SW480 (cell line): ENCODE measurements at places on chromosomes 1 and 21.

DNA sequence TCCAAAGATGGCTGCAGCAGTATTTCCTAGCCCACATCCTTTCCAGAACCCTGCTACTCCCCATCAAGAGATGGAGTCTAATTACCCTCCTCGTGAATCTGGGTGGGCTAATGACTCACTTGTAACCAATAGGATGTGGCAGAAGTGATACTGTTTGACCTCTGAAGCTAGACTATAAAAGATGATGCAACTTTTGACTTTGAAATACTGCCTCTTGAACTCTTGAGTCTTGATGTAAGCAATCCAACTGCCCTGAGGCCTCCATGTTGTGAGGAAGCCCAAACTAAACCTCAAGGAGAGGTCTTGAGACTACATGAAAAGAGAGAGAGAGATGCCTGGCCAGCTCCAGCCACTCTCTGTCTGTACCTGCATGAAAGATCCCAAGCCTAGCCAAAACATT, 29.5 kb downstream of the LMO4 start:
- DNase-seq: no peak

GRCh38 chr1:167472752-167473521, 45.4 kb downstream of the CD247 start:
- no peak for DNase-seq

GRCh38 chr1:103517380-103518047, 8.0 kb upstream of the RNPC3 start:
- DNase-seq: no peak

- no peak for DNase-seq
Measured at GRCh38 chr1:210342986-210343780, 14.5 kb downstream of the HHAT start.

- no peak for DNase-seq
Measured at GRCh38 chr1:29948581-29948980, 712.3 kb downstream of the PTPRU start.

DNA sequence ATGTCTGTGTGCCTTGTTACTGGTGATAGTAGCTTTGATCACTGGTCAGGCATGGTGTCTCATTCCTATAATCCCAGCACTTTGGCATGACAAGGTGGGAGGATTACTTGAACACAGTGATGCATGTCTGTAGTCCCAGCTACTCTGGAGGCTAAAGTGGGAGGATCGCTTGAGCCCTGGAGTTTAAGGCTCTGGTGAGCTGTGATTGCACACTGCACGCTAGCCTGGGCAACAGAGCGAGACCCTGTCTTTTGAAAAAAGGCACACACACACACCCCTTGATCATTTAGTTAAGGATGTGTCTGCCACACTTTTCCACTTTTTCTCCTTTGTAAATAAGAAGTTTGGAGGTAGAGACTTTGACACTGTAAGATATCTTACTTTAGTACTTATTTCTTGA, 15.1 kb downstream of the MIGA1 start:
- no peak for DNase-seq

- no peak for DNase-seq
Measured at GRCh38 chr1:226979115-226979516, 39.0 kb downstream of the COQ8A start.

DNA sequence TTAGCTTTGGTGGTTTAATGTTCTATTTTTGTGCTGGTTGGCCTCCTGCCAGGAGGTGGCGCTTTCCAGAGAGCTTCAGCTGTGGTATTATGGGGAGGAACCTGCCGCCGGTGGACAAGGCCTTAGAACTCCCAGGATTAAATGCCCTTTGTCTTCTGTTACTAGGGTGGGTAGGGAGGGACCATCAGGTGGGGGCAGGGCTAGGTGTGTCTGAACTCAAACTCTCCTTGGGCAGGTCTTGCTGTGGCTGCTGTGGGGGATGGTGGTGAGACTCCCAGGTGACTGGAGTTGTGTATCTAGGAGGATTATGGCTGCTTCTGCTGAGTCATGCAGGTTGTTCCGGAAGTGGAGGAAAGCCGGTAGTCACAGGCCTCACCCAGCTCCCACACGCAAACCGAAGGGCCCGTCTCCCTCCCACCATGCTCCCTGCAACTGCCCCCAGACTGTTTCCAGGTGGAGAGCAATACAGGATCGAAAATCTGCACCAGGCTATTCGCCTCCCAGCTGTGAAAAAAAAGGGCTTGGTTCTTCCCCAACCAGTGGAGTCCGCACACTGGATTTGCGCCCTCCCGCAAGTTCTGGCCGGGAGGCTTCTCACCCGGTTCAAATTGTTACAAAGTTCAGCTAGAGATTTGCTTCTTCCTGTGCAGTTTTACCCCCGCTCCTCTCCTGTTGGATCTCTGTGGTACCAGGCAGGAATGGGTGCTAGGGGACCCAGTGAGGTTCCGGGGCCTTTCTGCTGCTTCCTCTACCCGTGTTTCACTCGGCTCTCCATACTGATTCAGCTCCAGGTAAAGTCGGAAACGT, 220.5 kb downstream of the CENPF start:
- DNase-seq: no peak

- no peak for DNase-seq
Measured at GRCh38 chr1:94602802-94603625, 61.5 kb upstream of the F3 start.

DNA sequence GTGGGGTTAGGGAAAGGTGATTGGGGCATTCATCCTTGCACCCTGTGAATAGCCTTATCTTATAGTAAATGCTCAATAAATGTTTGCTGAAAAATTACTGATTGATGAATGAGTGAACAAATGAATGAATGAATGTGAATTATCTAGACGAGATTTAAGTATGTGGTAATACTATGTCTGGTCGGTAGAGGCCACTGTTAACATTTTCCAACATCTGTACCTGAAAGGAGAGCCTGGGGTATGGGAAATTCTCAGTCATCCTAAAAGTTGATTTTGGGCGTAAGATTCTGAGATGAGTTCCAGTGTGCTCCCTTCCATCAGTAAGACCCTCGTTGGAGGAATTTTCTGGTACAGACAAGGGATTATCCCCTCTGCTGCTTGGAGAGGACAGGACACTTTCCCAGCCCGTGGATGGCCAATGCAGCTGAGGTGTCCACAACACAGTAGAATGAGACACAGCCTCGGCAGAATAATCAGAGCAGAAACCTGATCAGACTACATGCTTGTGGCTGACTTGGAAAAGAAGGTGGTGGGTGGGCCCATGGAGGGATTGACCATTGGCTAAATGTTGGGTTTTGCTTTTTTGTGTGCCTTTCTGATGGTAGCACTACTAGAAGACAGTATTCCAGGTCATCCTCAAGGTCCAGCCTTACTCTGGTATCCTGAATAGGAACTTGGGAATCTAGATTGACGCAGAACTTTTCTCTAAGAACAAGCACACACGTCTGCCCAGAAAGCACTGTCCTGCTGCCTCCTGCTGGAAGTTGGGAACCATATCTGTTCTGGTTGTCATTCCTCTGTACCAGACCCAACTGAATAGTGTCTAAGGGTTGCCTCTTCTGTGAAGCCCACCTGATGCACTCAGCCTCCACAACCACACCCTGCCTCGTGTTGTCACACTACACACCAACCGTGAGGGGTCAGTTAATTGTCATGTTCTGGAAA, 262.0 kb downstream of the TNR start:
- DNase-seq: peak; percentile 31

DNA sequence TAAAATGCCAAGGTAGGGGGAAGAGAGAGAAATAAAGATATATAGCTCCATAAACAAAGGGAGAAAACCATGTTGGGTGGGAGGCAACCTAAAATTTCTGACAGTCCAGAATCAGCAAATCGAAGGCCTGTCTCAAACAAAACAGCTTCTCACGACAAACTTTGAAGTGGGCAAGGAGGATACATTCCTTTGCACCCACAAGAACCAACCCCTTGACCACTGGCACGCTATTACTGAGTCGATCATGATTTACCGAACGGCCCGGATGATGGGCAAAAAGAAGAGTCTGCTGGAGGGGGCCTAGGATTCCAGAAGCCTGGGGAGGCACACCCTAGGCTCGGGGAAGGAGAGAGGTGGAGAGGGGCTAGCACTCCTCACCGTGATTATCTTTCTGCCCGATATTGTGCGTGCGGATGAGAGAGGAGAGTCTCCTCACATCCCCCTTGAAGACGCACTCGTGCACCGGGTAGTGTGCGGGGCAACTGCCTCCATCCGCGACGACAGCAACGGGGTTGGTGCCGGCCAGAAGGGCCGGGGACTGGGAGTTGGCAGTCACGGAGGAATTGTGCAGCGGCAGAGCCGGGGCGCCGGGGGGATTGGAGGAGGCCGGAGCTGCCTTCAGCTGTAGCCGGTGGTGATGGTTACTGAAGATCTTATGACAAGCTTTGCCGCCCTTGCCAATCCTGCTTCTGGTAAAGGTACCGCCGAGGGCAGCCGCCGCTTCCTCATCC, 756 bp downstream of the ANKRD13C start:
- peak; percentile 86 for DNase-seq

DNA sequence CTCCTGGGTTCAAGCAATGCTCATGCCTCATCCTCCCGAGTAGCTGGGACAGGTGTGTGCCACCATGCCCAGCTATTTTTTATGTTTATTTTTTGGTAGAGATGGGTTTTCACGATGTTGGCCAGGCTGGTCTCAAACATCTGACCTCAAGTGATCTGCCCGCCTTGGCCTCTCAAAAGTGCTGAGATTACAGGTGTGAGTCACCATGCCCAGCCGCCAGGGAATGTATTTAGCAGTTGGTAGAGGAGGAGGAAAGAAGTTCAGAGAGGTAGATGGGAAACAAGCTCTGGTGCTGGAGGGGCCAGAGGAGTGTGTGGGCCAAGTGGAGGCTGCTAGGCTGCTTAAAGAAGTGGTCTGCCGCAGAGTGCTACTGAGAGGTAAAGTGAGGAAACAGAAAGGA, 6.0 kb downstream of the DOP1B start:
- DNase-seq: no peak

DNA sequence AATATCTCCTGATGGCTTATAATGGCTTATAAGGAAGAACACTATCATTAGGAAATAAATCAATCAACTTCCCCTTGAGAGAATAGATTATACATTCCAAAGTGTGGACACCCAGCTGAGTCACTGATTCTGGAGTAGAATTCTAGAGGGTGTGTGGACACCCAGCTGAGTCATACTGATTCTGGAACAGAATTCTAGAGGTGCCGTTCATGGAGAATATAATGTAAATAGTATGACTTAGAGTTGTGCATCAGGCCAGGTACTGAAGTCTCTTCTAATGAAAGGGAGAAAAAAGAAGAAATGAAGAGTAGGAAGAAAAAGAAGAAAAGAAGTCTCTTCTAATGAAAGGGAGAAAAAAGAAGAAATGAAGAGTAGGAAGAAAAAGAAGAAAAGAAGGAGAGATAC, 2.4 kb upstream of the USP33 start:
- DNase-seq: peak; percentile 33

DNA sequence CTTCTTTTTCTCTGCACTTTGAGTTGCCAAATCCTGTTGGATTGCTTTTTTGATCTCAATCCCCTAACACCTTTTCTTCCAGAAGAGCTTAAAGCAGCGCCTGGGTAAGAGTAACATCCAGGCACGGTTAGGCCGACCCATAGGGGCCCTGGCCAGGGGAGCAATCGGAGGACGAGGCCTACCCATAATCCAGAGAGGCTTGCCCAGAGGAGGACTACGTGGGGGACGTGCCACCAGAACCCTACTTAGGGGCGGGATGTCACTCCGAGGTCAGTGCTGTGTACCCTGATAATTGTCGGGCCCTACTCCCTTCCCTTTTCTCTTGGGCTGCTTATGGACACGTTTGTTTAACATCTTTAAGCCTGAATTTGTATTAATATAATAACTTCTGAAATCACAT, 8.3 kb downstream of the CHTOP start:
- DNase-seq: no peak

GRCh38 chr1:92901699-92902405, 59.4 kb downstream of the DIPK1A start:
- no peak for DNase-seq

- DNase-seq: no peak
Measured at GRCh38 chr1:115538579-115538978, 103.2 kb upstream of the VANGL1 start.

DNA sequence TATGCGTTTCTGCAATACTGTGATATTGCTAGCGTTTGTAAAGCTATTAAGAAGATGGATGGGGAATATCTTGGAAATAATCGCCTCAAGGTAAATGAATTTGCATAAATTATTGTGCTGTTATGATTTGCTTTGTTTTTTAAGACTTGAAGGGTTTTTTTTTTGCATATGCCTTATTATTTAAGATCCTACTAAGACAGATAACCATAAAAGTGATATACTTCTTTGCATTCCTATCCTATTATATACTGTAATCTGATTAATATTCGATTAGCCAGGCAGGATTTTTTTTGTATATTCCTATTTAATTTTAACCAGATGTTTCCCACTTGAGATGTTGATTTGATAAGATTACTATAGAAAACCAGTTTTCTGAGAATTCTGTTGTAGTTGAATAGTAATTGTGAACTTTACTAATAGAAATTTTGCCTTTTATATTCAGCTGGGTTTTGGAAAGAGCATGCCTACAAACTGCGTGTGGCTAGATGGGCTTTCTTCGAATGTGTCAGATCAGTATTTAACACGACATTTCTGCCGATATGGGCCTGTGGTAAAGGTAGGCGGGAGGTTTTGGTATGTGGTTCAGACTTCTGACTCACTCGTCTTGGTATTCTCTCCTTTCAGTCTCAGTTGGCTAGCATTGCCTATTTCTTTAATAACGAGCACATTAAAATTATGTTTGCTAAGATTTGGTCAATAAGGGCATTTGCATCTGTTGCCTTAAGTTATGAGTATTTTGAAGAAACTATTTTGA, 56.8 kb downstream of the ZBTB17 start:
- DNase-seq: peak; percentile 58

GRCh38 chr1:180581635-180582039, 22.9 kb downstream of the OVAAL start:
- DNase-seq: no peak

DNA sequence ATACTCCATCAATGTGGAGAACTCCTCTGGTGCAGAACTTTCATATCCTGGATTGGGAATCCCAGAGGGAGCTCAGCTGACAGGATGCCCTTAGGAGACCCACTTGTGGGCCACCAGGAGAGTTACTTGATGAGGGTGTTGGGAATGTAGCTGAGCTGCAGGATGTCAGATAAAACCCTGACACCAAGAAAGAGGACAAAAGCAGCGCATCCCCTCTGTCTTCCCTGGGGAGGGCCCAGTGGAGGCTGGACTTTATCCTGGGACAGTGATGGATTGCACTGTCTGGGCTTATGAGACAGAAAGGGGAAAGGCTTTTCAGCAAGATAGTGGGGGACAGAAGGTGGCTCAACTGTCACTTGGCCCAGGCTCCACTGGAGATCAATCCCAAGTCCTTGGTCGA, 88.1 kb upstream of the BCAR3 start:
- no peak for DNase-seq

- DNase-seq: no peak
Measured at GRCh38 chr1:117615474-117615873, 9.6 kb downstream of the TENT5C start.

DNA sequence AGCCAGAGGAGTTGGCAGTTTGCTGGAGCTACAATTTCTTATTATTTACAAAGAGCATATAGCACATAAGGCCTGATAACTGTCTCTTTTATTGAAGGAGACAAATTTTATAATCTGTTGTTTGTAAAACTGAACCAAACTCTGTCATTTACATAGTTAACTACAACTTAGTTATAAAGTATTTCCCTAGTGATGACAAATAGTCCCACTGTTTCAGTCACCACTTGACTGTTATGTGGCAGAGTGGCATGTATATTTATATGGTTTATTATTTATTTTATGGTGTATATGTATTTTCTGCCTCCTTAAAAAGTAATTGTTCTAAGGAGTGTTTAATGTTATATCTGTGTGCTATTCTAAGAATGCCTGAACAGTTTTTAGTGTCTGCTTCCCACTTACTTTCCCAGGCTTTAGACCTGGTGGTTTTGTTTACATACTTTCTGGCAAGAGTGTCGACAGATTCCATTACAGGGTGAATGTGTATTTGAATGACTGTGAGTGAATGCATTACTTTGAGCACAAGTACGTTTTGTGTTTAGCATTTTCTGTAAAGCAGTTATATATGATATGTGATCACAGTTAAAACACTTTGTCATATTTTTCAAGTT, 10.0 kb downstream of the TSEN15 start:
- DNase-seq: no peak
